ENCODE measurements at places on chromosomes 1 and 21.

- DNase-seq, result no peak
These were observed 51.3 kb downstream of the KRTAP19-8 start for GRCh38 chr21:30986965-30987364.

DNA sequence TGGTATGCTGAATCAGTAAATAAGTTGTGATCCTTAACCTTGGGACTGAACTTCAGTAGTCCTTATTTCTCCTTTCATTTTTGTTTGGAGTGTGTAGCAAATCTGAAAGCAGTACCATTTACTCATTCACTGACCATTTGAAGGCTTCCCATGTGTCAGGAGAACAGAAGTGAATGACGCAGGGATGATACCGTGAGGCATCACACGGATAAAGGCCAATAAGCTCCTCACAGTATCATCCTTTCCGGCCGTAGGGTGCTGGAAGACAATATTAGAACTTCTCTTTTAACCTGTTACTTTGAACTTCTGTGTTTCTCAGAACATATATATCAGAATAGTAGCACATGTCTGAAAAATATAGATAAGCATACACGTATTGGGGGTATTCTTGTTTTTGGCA lies 21.3 kb downstream of the BACH1 start:
- DNase-seq, result no peak

DNA sequence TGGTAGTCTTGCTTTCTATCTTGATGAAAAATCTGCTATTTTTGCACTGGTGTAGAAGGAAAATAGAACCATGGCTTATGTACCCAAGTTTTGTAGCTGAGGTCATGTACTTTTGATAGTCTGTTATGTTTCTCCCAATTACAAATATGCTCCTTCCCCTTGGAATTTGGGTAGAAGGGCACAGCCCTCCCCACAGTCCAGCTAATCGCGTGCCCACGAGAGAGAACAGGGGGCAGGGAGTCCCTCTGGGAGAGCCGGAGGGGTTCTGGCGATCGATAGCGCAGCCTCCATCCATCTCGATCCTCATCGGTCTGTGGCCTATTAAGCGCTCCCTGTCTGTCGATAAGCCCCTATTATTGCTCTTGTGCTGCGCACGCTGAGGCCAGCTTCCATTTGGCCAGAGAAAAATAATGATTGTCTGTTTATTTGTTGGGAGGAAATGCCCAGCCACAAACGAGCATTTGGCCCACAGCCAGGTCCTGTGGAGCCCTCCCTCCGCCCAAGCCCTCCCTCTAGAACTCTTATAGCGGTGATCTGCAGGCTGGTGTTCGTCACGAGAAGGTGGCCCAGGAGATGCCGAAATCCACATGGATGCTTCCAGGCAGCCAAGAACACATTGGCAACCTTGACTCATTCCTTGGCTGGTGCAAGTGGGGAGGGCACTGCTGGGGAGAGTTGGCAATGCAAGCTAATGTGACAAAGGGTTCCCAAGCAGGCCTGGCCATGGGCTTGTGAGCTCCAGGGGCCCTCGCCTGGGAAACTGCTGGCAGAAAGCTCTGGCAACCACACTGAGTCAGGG lies 134.7 kb upstream of the TNR start:
- no peak for DNase-seq

DNA sequence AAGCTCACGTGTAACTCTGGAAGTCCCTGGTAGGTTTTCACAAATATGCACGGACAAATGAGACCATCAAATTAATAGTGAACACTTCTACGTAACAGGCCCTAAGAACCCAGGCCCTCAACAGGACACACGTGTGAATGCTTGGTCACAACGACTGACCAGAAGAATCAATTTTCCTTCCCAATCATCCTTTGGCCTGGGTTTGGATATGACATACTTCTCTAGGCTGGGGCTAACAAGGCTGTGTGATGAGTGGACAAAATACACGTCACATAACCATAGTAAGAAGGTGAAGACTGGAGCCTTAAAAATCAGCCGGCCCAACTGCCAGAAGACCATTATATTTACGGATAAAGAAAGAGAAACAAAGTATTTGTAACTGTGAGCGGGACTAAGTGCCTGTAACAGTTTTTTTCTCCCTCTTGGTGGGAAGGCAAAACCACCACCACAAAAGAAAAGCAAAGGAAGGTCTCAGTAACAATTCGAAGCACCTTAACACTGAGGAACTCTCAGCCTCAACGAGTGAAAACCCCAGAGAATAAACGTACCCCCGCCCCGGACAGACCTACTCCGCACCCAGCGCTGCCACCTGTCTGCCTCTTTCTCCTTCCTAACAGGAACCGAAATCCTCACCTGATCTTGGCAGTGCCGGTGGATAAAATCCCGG lies 450 bp downstream of the SDE2 start:
- DNase-seq, result no peak

DNA sequence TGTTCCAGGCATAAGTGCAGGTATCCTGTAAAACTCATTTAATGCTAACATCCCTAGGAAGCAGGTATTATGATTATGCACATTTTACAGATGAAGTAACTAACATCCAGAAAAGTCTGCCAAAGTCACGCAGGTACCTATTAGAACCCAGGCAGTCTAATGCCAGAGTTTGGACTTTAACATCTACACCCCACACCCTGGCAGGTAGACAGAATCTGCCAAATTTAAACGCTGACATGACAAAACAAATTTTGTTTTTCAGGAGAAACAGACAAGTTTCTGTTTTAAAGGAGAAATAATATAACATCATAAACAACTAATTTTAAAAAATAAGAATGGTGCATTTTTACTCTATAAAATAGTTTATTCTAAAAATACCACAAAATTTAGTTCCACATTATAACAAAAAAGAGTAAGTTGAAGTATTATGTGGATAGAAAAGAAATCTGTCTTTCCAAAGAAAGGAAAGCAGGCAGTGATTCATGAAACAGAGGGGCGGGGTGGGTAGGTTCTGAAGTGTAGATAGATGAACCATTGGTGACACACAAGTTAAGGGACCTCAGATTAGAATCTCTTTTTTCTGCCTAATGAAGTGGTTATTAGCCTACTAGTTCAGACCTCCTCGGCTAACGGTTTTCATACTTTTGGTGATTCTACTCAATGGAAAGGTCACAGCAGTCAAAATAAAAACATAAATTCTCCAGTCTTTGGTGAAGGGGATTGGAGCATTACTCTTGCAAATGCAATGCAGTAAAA lies 1.7 kb downstream of the ASPM start:
- DNase-seq, result peak; percentile 41

DNA sequence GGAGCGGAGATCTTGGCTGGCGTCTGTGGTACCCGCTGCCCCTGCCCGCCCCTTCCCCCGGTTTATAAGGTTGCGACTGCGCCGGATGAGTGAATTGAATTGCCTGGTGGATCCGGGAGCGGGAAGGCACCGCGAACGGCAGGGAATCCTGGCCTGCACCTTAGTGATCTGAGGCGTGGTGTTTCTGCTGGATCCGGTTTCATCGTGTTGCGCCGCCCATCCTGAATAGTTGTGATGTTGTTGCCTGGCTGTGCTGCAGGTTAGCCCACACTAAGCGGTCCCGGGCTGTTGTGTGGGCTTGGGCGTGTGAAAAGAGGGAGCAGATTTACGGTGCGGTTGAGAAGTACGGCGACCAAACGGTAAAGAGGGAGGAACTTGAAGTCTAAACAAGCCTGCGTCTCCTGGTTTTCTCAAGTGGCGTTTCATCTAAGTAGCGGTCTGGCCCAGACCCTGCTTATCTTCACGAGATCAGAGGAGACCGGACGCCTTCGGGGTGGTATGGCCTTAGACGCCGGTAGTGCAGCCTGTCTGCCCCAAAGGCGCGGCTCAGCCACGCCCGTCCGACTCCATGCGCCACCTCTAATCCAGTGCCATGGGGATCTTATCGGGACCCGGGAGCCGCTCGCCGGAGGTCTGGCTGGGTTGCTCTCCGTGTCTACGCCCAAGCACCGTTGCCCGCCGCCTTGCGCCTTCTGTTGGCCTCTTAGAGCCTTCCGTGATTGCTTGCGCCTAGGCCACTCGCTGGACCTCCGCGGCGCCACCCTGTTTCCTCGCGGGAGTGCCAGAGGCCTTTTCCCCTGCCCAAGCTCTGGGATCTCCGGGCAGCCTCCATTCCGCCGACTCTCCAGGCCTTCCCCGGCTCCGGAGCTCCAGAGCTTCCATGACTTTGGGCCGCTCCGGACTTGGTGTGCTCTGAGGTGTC lies 87.5 kb upstream of the RHOU start:
- peak; percentile 30 for DNase-seq

- DNase-seq, result no peak
These were observed 22.6 kb downstream of the HLX start for GRCh38 chr1:220901881-220902280.

DNA sequence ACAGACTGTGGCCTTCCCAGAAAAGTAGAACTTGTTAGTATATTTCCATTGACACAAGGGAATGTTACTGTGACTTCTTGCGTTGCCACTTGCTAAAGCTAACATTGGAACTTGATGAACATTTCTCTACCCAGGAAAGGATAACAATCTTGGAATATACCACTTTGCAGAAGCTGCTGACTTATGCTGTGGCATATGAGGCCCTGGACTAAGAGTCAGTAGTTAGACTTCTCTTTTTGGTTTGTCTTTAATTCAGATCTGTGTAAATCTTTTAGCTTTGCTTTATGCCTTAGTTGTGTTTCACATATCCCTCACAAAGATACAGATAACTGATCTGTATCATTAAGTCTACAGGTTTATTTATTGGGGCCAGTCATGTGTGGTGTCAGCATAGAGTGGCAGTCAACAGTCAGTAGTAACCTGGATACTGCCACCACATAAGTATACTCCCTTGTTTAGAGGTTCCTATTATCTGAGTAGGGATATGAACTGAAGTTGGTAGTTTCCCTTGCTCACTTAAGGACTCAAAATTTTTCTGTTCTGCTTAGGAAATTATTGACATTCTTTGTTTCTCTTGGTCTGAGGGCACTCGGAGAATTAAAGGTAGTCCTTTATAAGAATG lies 14.7 kb downstream of the RNF2 start:
- DNase-seq, result no peak

GRCh38 chr1:24751833-24752232 lies 6.6 kb downstream of the CLIC4 start:
- no peak for DNase-seq

DNA sequence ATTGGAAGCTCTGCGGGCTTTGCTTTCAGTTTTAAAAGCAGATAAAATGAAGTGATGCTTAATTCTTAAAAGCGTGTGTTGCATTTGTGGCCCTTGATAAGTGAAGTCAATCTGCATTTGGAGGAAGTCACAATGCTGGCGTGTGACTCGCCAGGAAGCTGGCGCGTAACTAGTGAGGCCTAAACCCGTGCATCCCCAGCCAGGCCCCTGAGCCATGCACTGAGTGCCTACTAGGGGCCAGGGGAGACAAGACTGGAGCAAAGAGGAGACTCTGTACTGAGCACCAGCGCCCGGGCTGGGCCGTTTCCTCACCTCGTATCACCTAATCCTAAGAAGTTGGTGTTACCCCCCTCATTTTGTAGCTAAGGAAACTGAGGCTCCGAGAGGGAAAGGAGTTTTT lies 4.6 kb upstream of the DDOST start:
- no peak for DNase-seq

DNA sequence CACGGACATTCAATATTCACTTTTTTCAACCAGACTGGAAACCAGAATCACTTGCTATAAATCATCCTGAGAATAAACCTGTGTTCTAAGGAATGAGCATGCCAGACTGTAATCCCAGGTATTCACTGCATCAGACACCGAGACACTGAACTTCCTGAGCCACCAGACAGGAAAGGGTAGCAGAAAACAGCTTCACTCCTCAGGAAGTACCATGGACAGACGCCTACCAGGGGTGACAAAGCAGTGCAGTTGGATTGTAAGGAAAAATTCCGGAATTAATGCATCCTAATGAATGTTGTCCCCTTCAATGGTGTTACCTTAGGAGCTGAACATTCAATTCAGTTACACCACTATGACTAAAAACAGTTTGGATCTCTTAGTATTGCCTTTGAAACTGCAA lies 156.1 kb downstream of the PIGK start:
- no peak for DNase-seq

DNA sequence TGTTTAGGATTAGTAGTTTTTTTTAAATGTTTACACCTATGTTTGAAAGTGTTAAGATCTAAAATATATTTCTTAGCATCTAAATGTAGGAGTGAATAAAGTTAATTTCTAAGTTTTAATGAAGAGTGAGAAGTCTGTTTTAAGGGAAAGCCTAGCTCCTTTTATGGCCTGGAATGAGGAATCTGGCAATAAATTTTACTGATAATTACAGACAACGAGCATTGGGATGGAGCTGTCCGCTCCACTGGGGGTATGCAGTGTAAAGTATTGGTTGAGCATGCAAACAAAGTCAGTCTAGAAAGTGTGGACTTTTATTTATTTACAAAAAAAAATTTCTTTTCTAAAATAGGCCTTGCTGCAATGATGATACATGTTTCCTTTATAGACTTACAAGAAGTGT lies 19.0 kb downstream of the CLIC6 start:
- DNase-seq, result no peak

DNA sequence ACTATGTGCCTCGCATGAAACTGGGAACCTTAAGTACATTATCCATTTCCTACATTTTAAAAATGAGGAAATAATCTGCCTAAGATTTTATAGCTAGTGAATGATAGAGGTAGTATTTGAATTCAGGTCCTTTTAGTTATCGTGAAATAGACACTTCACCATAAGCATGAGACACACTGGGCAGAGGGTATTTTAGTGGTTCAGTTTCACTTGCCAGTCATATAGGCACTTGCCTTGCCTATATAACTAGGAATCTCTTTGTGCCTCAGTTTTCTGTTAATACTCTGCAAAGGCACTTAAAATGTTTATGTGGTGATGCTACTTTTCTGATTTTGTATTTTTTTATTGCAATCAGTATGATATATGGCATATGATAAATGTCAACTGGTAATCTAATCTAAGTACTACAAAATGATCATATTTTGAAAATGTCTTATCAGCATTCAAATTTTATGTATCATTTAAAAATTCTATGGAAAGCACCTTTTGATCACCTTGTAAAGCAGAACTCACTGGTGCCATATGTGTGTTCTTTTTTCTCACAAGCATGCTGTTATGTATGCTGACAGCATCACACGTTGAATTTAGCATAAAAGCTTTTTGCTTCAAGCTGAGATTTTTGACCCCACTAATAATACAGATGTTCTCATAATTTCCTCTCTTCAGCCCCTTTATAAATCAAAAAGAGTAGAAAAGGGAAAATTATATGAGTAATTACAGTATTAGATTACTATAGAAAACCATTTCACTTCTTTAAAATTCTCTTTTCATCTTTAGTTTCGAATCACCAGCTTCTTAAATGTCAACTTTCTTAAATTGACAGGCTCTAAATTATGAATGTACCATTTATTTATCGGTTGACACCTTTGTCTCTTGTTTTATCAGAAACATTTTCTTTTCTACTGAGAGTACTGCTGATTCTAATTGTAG lies 52.6 kb downstream of the RPS6KC1 start:
- no peak for DNase-seq
